Activated CD4-positive, alpha-beta T cell treated with anti-CD3 and anti-CD28 coated beads, Interleukin-2, amount 10 ng/mL, durations not matched to agents 7 days and 5 days (primary cell): ENCODE measurements at places on chromosomes 5 and 9.

DNA sequence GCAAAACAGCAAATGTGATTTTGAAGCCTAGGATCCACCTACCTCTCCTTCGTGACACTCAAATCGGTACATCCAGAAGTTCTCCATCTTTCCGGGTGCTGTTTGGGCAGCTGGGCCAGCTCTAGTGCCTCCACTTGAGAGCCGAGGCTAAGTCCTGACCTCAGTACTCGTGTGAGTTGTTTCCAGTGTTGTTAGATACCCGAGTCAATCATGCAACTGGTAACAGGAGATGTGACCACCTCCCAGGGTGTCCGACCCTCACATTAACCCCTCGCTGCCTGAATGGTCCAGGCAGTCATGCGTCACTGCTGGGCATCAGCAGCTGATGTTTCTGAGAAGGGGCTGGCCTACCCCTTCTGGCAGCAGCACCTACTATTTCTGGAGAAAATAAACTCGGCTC lies 170.3 kb downstream of the ENTREP1 start:
- no peak for DNase-seq

DNA sequence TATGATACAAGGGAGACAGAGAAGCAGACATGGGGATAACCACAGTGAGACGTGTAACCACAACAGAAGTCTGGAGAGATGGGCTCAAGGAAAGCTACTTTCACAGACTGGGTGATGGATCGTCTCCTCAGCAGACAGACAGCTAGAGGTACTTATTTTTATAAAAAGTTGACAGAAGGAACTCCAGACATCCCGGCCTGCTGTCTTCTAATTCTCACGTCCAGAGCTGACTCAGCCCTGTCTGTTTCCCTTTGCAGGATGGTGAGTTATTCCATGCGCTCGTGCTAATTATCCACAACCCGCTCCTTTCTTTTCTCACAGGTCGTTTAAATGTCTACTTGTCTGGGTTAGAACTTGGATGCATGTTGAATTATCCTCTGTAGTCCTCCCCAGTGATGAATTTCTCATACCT lies 304.5 kb downstream of the CWC27 start:
- no peak for DNase-seq

GRCh38 chr5:6700685-6701355 lies 12.4 kb upstream of the TENT4A start:
- DNase-seq, result no peak

- DNase-seq, result no peak
Observed at GRCh38 chr5:142874540-142874939, 104.4 kb downstream of the ARHGAP26 start.

DNA sequence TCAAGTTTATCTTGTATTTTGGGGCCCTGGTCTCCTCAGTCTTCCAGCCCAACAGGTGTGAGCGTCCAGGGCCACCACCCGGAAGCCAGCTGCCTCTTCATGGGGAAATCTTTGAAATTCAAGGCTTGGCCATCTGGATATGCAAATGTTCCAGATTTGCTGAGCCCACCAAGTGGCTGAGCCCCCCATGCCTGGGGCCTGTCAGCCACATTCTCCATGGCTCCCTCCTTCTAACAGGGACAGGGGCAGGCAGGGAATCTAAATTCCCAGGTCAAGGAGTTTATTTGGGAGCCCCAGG lies 14.2 kb upstream of the CXXC5 start:
- no peak for DNase-seq
